Frontal cortex (tissue), 4 donors: ENCODE measurements at places on chromosomes 12 and 14. TPM values are rescaled to one million over a fixed set of nuclear protein-coding genes. Genes with fewer than 3 reads are reported as not detected.

INF2 gene
- total RNA-seq, result 5.3 TPM

CABP1 gene
- total RNA-seq, result 2.0 TPM

RFX4 gene
- 2.9 TPM for total RNA-seq

PMCH gene
- 0.41 TPM for total RNA-seq

GRCh38 chr12:7162691-7163114 lies 26.8 kb upstream of the PEX5 start:
- no peak for DNase-seq

GRCh38 chr14:96156804-96157760 lies 47.6 kb upstream of the BDKRB2 start:
- no peak for DNase-seq

DNA sequence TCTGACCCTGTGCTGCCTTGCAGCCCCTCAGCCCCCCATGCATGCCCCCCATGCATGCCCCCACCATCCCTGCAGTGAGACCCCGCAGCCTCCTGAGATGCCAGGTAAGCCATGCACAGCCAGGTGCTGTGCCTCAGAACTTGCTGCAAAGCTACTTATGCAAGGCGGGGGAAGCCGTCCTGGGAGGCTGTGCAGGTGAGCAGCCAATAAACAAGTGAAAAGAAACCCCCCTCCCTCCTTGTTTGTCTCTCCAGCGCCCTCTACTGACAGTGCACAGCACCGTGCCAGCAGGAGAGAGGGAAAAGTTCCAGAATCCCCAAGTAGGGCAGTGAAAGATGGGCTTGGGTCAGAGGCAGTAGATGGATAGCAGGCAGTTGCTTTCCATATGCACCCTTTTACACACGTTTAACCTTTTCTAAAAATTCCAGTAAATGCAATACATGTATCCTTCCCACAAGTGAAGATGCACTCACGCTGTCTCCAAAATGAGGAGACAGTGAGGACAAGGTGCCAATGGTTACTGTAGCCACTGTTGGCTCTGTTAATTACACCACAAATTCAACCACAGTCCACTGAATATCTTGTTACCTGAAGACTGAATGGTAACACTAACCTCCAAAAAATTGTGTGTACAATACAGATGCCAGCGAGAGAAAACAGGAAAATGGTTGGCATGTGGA lies 18.0 kb downstream of the TNFAIP2 start:
- DNase-seq, result no peak

DNA sequence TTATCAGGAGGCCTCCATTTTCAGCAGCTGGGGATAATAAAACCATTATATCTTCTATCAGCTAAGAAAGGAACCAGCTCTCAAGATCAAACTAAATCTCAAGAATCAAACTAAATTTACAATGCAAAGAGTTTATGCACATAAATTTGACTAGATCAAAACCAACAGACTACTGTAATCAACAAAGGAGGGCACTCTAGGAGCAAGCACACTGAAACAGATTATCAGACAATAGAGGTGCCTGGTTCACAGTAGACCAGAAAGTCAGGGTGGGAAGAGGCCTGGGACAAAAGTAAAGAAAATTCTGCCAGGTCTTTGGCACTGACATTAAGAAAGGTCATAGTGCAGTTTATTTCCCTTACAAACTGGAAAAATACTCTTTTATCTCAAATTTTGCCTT lies 61.0 kb downstream of the HECTD4 start:
- DNase-seq, result no peak

DNA sequence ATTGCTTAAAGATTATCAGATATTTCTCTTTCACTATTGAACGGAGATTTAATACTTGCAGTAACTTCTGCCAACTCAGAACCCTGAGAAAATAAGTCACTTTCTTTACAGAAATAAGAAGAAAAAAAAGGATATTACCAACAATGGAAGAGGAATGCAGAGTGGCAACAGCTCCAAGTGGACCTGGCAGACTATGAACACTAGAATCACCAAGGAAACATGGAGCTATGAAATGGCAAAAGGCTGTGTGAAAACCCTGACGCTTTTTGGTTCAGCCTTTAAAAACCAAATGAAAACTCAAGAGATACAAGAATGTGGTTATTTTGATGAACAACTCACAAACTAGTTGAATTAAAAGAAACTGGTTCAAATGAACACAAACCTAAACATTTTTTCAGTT lies 17.7 kb downstream of the DTD2 start:
- DNase-seq, result no peak

GRCh38 chr14:79802093-79802492 lies 409.2 kb downstream of the DIO2 start:
- DNase-seq, result no peak
